ENCODE measurements at places on chromosomes 7 and 10.
A peak's percentile ranks its signal among the peaks of the same experiment; 100 is the strongest.

GRCh38 chr7:36202398-36202797 is 49.3 kb downstream of the EEPD1 start:
- no peak for DNase-seq

DNA sequence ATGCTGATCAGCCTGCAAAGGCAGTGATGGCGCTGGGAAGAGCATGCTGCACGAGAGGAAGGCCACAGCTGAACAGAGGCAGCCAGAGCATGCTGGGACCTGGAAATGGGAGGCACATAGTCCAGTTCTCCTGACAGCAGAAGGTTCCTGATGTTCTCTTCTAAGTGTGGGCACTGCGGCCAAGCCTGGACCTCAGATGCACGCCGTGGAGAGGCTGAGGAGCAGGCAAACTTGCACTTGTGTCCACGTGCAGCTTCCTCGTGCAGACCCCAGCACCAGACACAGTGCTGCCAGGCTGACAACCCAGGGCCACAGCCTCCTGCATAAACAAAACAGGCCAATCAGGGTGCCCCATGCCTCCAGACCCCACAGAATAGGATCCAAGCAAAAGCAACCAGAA is 93.5 kb upstream of the LANCL2 start:
- no peak for DNase-seq

GRCh38 chr10:126147866-126148587 is 240.2 kb downstream of the ADAM12 start:
- DNase-seq = no peak

- no peak for DNase-seq
These were observed 76.7 kb downstream of the IGF2BP3 start for GRCh38 chr7:23393636-23394035.

DNA sequence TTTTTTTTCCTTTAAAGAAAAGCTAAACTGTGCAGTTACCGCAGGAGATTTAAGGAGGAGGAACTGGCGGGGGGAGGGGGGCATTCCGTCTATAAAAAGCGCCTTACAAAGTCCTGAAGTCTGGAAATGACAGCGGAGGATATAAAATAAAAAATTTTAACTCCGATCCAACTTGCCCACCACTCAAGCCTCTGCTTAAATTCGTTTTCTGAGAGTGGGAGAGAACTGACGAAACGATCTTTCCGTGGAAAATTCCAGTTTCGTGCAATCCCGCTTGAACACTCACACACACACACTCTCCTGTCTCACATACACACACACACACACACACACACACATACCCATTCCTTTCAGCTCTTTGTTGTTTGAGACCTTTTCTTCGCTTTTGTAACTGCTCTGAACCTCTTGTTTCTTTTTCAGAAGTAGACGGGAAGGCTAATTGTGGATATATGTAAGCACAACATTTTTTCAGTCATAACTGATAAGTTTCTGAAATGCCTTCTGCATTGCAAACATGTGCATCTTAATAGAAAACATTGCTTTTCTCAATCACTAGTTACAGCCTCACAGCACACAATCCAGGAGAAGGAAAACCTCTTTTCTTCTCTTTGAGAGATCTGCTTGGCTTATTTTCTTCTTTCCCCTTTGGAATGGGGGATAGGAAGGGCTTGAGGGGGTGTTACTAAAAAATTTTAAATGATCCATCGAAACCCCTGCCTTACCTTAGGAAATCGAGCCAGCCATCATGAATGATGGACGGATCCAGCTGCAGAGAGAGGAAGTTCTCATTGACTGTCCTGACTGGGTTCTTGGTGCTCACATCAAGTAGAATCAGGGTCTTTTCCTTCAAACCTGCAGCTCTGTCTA is 628 bp downstream of the HPSE2 start:
- no peak for DNase-seq

GRCh38 chr7:2641406-2642393 is 9.9 kb downstream of the TTYH3 start:
- DNase-seq = no peak

GRCh38 chr7:94056796-94057207 is 52.6 kb upstream of the BET1 start:
- DNase-seq = no peak

- DNase-seq = no peak
These were observed 207.6 kb upstream of the TMEM72 start for GRCh38 chr10:44703241-44704155.

DNA sequence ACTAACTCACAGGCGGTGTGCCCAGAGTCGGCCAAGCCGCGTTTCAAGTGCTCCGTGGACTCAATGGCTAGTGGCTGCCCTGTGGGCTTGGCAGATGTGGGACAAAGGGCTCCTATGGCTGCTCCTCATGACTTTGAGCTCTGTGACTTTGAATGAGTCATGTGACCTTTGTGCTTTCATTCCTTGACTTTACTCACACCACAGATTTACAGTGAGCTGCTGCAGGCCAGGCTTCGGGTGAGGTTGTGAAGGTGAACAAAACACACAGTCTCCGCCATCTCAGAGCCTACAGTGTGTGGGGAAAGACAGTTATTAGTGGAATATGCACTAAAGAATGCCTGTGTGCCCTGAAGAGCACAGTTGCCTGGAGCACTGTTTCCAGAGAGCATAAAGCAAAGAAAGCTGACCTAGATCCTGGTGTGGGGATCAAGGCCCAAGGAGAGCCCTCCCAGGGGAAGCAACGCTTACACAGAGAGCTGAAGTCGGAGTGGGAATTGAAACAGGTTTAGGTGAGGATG is 29.7 kb upstream of the PLEKHA1 start:
- no peak for DNase-seq

DNA sequence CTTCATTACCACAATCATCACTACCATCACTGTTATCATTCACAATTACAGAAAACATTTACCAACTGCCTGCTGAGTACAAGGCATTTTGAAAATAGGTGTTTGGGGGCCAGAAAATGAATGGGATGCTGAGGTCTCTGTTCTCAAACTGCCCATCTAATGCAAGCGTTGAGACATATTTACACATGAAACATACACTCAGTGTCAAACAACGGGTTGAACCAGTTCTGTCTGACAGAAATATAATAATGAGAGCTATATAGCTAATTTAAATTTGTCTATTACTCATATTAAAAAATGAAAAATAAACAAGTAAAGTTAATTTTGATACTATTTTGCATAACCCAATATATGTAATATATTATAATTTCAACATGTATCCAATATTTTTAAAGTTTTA is 303.1 kb downstream of the KCNMA1 start:
- no peak for DNase-seq

DNA sequence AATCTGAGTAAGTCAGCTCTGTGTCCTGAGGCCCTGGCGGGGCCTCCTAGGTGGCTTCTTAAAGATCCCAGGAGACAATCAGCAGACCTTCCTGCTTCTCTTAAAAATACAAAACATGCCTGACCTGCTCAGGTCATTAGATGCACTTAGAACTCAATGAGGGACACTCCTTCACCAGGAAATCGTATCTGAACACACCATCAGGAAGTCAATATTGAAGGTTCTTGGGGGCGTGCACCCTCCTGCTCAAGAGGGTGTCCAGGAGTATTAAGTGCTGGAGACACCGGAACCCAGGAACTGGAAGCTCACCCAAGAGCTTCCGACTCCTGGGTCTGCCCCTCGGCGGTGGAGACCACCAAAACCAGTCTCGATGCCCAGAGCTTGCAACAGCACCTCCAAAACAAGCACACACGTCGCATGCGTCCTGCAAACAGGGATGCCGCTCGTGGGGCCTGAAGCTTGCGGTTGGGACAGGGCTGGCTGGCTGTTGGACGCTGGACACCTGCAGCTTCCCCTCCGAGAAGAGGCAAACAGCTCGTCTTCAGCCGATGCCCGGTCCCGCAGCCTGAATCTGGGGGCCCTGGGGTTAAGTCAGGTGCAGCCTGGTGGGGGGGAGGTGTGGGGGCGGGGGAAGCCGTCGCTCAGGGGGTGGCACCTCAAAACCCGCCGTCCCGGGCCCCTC is 803 bp downstream of the RAPGEF5 start:
- DNase-seq = peak; percentile 28
